Progenitor cell of endocrine pancreas (in vitro differentiated cells): ENCODE measurements at places on chromosomes 12 and 14. TPM values are rescaled to one million over a fixed set of nuclear protein-coding genes. Genes with fewer than 3 reads are reported as not detected.

LTA4H gene
- 98.9 and 103 TPM in 2 replicates for total RNA-seq

DNA sequence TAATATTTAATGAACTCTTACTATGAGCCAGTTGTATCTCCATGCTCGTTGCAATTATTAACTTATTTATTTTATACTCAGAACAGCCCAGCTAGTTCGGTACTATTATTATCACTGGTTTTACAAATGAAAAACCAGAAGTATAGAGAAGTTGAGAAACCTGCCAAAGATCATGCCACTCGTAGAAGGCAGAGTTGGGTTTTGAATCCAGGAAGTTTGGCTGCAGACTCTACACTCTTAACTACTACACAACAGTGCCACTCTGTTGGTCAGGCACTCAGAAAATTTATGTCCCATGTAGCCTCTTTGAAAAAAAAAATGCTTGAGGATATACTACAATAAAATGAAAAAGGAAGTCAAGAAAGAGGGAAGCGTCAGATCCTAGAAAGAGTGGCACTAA lies 71.5 kb upstream of the ARID2 start:
- H3K4me3 ChIP-seq, result no peak overlapping the region
- H3K27me3 ChIP-seq, result no peaks in the 10 kb centered on the region
- H3K4me1 ChIP-seq, result no peaks in the 10 kb centered on the region

- H3K4me3 ChIP-seq, result no peak overlapping the region
- H3K27ac ChIP-seq, result no peak overlapping the region
- DNase-seq, result no peak
- no peaks in the 10 kb centered on the region for H3K36me3 ChIP-seq
- peaks cover 23% of the 10 kb centered on the region for H3K27me3 ChIP-seq
These were observed 74.8 kb upstream of the PRMT8 start for GRCh38 chr12:3416159-3416558.

NELL2 gene
- 6.1 and 8.4 TPM in 2 replicates for total RNA-seq

KRT83 gene
- not detected in 2 replicates for total RNA-seq

DNA sequence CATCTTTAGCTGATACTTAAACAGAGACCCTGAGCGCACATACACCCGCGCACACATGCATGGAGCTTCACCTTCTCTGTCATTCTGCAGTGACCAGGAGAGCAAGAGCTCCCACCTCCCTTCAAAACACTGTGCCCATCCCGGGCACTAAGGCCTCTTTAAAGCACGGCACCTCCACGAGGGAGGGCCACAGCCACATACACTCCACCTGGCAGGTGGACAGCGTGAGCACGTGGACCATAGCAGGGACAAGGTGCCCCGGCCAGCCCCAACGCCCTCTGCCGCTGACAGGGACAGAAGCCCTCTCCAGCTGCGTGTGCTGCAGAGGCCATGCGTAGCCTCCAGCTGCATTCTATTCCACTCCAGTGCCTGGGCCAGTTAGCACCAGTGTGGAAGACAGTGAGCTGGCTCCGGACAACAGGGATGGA lies 5.4 kb downstream of the GAPDH start:
- DNase-seq, result no peak
- H3K36me3 ChIP-seq, result peaks cover 21% of the 10 kb centered on the region
- no peak overlapping the region for H3K27ac ChIP-seq
- no peaks in the 10 kb centered on the region for H3K27me3 ChIP-seq
- peaks cover 21% of the 10 kb centered on the region for H3K4me1 ChIP-seq
- no peak overlapping the region for H3K4me3 ChIP-seq

NKX2-8 gene
- not detected in 2 replicates for total RNA-seq

GRCh38 chr12:100643246-100643645 lies 69.8 kb downstream of the GAS2L3 start:
- H3K27ac ChIP-seq, result no peak overlapping the region
- no peaks in the 10 kb centered on the region for H3K4me1 ChIP-seq
- no peak overlapping the region for H3K4me3 ChIP-seq
- no peak for DNase-seq
- H3K36me3 ChIP-seq, result peaks cover 23% of the 10 kb centered on the region

DNA sequence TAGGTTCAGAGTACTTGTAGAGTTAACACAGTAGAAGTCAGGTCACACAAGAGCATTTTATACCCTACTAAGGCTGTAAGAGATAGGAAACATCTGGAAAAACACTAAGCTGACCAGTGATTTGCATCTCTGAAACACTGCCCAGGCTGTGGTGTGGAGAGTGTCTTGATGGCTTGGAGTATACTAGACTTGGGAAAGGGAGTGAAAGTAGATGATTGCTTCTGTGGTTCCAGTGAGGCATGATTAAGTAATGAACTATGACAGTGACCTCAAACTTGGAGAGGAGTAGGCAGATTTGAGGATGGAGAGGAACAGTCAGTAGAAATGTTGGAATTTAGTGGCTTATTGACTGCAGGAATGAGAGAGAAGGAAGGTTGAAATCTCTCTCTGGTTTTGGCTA lies 201.2 kb downstream of the FLRT2 start:
- peaks cover 3% of the 10 kb centered on the region for H3K27me3 ChIP-seq
- H3K27ac ChIP-seq, result no peak overlapping the region
- DNase-seq, result no peak
- H3K4me1 ChIP-seq, result no peaks in the 10 kb centered on the region
- no peak overlapping the region for H3K4me3 ChIP-seq

- peak overlapping the region; percentile 64 for H3K4me3 ChIP-seq
- peaks cover 21% of the 10 kb centered on the region for H3K4me1 ChIP-seq
- no peak overlapping the region for H3K27ac ChIP-seq
- peaks cover 37% of the 10 kb centered on the region for H3K27me3 ChIP-seq
- DNase-seq, result no peak
These were observed 706 bp downstream of the CRACR2A start for GRCh38 chr12:3752096-3752709.

DNA sequence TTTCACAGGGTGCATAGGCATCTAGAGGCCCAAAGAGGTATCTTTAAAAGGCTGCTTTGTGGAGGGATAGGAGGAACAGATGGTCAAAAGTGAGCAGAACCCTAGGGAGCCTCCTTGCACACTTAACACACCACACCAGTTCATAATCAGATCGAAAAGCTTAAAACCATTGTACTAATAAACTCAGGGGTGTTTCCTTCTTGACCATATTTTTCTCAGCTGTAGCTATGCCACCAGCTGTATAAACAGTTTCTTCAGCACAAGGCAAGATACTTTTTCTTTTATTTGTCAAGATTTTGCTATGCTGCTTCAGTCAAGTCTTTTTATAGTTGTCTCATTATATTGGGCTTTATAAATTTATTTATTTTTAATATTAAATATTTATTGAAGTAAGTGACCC lies 88.7 kb downstream of the RIC8B start:
- no peak for DNase-seq
- no peaks in the 10 kb centered on the region for H3K27me3 ChIP-seq
- no peak overlapping the region for H3K27ac ChIP-seq
- no peak overlapping the region for H3K4me3 ChIP-seq
- peaks cover 12% of the 10 kb centered on the region for H3K36me3 ChIP-seq

GRCh38 chr14:25371068-25371467 lies 321.1 kb upstream of the STXBP6 start:
- no peak overlapping the region for H3K27ac ChIP-seq
- no peak overlapping the region for H3K4me3 ChIP-seq
- no peaks in the 10 kb centered on the region for H3K36me3 ChIP-seq
- no peak for DNase-seq

GRCh38 chr12:44709166-44709565 lies 166.9 kb downstream of the NELL2 start:
- no peak overlapping the region for H3K27ac ChIP-seq
- H3K27me3 ChIP-seq, result no peaks in the 10 kb centered on the region
- H3K4me1 ChIP-seq, result no peaks in the 10 kb centered on the region
- no peaks in the 10 kb centered on the region for H3K36me3 ChIP-seq

GRCh38 chr12:82686168-82687020 lies at the start of gene TMTC2:
Gene TMTC2, plus strand, starts transcription at chr12:82686906.
- peak within 1 kb of the TSS; percentile 94 for H3K27ac ChIP-seq
- DNase-seq, result peak; percentile 81
- peak within 1 kb of the TSS; percentile 89 for H3K4me3 ChIP-seq
- H3K4me1 ChIP-seq, result peaks cover 19% of the 10 kb centered on the region
- H3K27me3 ChIP-seq, result peaks cover 11% of the 10 kb centered on the region
